Neural crest cell (in vitro differentiated cells): ENCODE measurements at places on chromosomes 3 and 15.

DNA sequence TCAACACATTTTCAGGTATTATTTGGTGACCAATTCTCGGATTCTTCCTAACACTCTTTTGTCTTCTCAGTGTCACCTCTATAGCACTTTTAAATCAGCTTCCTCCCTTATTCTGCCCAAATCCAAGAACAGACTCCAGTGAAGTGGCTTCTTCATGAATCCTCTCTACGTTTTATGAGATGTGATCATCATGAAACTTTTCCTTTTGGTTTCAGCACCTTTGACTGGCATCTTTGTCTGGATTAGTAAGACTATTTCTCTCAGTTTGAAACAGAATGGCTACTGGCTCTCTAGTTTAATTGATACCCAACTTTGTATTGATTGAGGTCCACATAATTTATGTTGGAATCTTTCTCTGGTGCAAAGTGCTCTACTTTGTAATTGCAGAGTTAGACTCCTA lies 45.6 kb downstream of the CMC1 start:
- H3K36me3 ChIP-seq = peaks cover 2% of the 10 kb centered on the region
- no peak overlapping the region for H3K4me3 ChIP-seq
- H3K4me1 ChIP-seq = peaks cover 4% of the 10 kb centered on the region
- no peak for DNase-seq
- no peaks in the 10 kb centered on the region for H3K27me3 ChIP-seq

DNA sequence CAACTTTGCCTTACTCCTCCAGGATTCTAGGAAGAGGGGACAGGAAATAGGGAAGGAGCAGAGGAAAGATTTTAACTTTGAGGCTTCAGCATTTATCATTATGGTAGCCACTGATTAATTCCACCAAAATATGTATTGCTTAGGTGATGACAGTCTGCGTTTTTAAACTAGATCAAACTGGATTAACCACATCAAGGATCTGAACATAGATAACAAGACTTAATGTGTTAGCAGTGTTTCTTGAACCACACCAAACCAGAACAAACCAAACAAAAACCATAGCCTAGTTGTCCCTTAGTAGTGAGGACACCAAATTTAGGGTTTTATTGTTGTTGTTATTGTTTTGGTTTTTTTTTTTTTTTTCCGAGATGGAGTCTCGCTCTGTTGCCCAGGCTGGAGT lies 113.5 kb upstream of the LMOD3 start:
- H3K27ac ChIP-seq = no peak overlapping the region
- peaks cover 17% of the 10 kb centered on the region for H3K4me1 ChIP-seq
- H3K4me3 ChIP-seq = no peak overlapping the region
- DNase-seq = no peak
- peaks cover 5% of the 10 kb centered on the region for H3K36me3 ChIP-seq
- H3K27me3 ChIP-seq = no peaks in the 10 kb centered on the region

GRCh38 chr3:9216736-9217135 lies 32.7 kb downstream of the SRGAP3 start:
- DNase-seq = no peak
- H3K27ac ChIP-seq = peak overlapping the region; percentile 3
- H3K36me3 ChIP-seq = peaks cover 3% of the 10 kb centered on the region
- H3K4me3 ChIP-seq = no peak overlapping the region
- peaks cover 56% of the 10 kb centered on the region for H3K4me1 ChIP-seq

DNA sequence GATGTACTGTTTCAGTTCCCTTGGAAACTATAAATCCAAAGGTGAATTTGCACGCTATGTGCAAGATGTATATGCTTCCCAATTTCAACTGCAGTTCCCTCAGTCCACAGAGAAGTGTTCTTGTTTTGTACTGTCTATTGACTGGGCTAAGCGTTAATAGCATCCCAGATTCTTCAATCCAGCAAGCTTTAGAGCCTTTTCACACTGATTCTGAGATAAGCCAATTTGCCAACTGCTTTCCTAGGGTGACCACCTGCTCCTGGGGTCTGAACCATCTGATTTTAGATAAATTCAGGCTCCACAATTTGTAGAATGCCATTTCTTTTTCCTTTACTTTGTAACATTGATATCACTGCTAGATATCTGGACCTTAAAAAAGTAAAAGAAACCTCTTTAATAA lies 340.1 kb downstream of the PTPRG start:
- H3K36me3 ChIP-seq = no peaks in the 10 kb centered on the region
- peaks cover 8% of the 10 kb centered on the region for H3K4me1 ChIP-seq
- H3K27me3 ChIP-seq = no peaks in the 10 kb centered on the region
- DNase-seq = no peak
- no peak overlapping the region for H3K27ac ChIP-seq

- H3K27me3 ChIP-seq = peaks cover 3% of the 10 kb centered on the region
- H3K27ac ChIP-seq = no peak overlapping the region
- H3K36me3 ChIP-seq = no peaks in the 10 kb centered on the region
- no peak overlapping the region for H3K4me3 ChIP-seq
- peaks cover 15% of the 10 kb centered on the region for H3K4me1 ChIP-seq
- DNase-seq = no peak
These were observed 562 bp downstream of the ADGRG7 start for GRCh38 chr3:100609963-100610362.

GRCh38 chr3:126259411-126260391 lies 79.3 kb upstream of the ALDH1L1 start:
- no peak overlapping the region for H3K4me3 ChIP-seq
- H3K4me1 ChIP-seq = peaks cover 19% of the 10 kb centered on the region
- H3K27ac ChIP-seq = peak overlapping the region; percentile 82
- H3K36me3 ChIP-seq = no peaks in the 10 kb centered on the region
- peak; percentile 36 for DNase-seq

GRCh38 chr3:69072928-69073327 lies 7.2 kb downstream of the UBA3 start:
- H3K27ac ChIP-seq = no peak overlapping the region
- no peak for DNase-seq
- H3K4me1 ChIP-seq = peaks cover 9% of the 10 kb centered on the region
- H3K36me3 ChIP-seq = peaks cover 18% of the 10 kb centered on the region
- no peak overlapping the region for H3K4me3 ChIP-seq

DNA sequence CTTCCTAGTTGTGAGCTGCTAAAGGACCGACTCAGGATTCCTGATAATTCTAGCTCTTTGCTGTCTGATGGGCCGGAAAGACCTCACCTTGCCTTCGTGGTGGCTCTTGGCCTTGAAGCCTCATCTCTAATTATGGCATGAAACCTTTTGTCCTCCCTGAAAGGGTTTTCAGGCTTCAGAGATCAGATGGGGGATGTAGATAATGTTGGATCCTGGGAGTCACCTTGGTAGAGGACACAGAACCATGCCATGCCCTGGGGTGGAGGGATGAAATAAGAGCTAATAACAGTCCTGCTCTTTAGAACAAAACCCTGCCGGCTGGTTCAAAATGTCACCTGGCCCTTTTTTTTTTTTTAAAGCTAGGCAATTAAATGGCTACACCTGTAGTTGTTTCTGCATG lies 50.8 kb upstream of the SYN2 start:
- no peak overlapping the region for H3K4me3 ChIP-seq
- peaks cover 2% of the 10 kb centered on the region for H3K27me3 ChIP-seq
- no peak for DNase-seq

- H3K4me1 ChIP-seq = peaks cover 9% of the 10 kb centered on the region
- DNase-seq = no peak
- no peaks in the 10 kb centered on the region for H3K36me3 ChIP-seq
- no peaks in the 10 kb centered on the region for H3K27me3 ChIP-seq
These were observed 95.7 kb downstream of the VGLL3 start for GRCh38 chr3:86895202-86895601.

DNA sequence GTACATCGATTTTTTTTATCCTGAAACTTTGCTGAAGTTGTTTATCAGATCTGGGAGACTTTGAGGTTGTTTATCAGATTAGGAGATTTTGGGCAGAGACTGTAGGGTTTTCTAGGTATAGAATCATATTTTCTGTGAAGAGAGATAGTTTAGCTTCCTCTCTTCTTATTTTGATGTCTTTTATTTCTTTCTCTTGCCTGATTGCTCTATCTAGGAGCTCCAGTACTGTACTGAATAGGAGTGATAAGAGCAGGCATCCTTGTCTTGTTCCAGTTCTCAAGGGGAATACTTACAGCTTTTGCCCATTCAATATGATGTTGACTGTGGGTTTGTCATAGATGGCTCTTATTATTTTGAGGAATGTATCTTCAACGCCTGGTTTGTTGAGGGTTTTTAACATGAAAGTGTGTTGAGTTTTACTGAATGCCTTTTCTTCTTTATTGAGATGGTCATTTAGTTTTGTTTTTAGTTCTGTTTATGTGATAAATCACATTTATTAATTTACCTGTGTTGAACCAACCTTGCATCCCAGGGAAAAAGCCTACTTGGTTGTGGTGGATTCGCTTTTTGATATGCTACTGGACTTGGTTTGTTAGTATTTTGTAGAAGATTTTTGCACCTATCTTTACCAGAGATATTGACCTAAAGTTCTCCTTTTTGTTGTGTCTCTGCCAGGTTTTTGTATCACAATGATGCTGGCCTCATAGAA lies 14.9 kb upstream of the DNAAF4 start:
- H3K4me1 ChIP-seq = peaks cover 4% of the 10 kb centered on the region
- no peak overlapping the region for H3K27ac ChIP-seq
- no peaks in the 10 kb centered on the region for H3K27me3 ChIP-seq

DNA sequence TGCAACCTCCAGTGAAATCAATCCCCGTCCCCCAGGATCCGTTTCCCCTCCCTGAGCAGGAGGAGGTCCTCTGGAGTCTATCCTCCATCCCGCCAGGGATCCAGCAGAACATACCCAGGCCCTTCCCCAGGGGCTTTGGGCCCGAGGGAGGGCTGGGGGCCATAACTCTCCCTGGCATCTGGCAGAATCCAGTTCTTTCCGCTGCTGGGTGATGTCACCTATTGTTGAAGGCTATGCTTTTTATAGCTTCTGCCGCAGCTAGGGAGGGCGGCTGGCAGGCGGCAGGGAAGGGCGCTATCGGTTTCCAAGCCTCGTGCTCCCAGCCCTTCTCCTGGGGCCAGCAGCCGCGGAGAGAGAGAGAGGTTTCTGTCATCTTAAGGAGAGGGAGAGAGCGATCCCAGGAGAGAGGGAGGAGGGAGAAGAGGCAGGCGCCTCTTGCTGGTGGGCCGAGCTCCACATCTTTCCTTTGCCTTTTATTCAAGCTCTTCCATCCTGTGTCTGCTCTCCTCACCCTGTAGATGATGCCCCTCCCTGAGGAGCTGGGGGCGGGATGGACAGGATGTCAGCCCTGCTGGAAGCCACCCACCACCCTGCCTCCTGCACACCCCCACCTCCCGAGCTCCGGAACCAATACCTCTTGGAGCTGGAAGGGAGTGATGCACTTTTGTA lies 120.1 kb downstream of the ANP32A start:
- no peaks in the 10 kb centered on the region for H3K27me3 ChIP-seq
- peak overlapping the region; percentile 98 for H3K27ac ChIP-seq
- DNase-seq = peak; percentile 16
- peak overlapping the region; percentile 41 for H3K4me3 ChIP-seq
- peaks cover 7% of the 10 kb centered on the region for H3K36me3 ChIP-seq
- peaks cover 16% of the 10 kb centered on the region for H3K4me1 ChIP-seq

GRCh38 chr3:66817951-66818557 lies 180.1 kb upstream of the KBTBD8 start:
- H3K27me3 ChIP-seq = no peaks in the 10 kb centered on the region
- no peaks in the 10 kb centered on the region for H3K36me3 ChIP-seq
- peaks cover 77% of the 10 kb centered on the region for H3K4me1 ChIP-seq
- no peak overlapping the region for H3K4me3 ChIP-seq
- H3K27ac ChIP-seq = no peak overlapping the region

- H3K27me3 ChIP-seq = no peaks in the 10 kb centered on the region
- H3K4me3 ChIP-seq = no peak overlapping the region
- no peaks in the 10 kb centered on the region for H3K36me3 ChIP-seq
- peaks cover 57% of the 10 kb centered on the region for H3K4me1 ChIP-seq
- no peak overlapping the region for H3K27ac ChIP-seq
These were observed 86.6 kb downstream of the LINGO1 start for GRCh38 chr15:77546050-77546501.

- DNase-seq = no peak
- no peaks in the 10 kb centered on the region for H3K36me3 ChIP-seq
- peaks cover 46% of the 10 kb centered on the region for H3K4me1 ChIP-seq
These were observed 169.9 kb downstream of the MECOM start for GRCh38 chr3:169493521-169494141.

DNA sequence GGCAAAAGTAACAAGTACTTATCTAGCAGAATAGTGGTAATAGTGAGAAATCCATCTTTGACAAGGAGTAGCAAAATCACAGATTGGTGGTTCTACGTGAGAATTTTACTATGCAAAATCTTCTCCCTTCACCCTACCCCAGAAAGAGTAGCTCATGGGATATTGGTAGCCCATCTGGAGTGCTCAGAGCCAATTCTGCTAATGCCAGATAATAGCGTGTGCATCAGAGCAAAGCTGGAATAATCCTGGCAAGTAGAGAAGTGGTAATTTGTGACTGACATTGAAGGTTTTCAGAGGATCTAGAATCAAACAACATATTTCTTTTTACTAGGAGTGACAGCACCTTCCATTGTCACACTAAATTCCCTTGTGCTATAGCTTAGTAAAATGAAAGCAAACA lies 192.9 kb downstream of the ZBBX start:
- no peak for DNase-seq
- no peak overlapping the region for H3K27ac ChIP-seq
- H3K4me3 ChIP-seq = no peak overlapping the region
- H3K36me3 ChIP-seq = no peaks in the 10 kb centered on the region

- H3K36me3 ChIP-seq = peaks cover 3% of the 10 kb centered on the region
- no peaks in the 10 kb centered on the region for H3K27me3 ChIP-seq
- peaks cover 26% of the 10 kb centered on the region for H3K4me1 ChIP-seq
- H3K27ac ChIP-seq = peak overlapping the region; percentile 98
- peak; percentile 9 for DNase-seq
These were observed 401 bp downstream of the SEC11A start for GRCh38 chr15:84715441-84716035.

GRCh38 chr3:135213213-135213612 lies 418.2 kb downstream of the EPHB1 start:
- no peaks in the 10 kb centered on the region for H3K27me3 ChIP-seq
- no peak overlapping the region for H3K27ac ChIP-seq
- no peak for DNase-seq
- H3K4me1 ChIP-seq = peaks cover 19% of the 10 kb centered on the region
- H3K36me3 ChIP-seq = no peaks in the 10 kb centered on the region

GRCh38 chr3:99482191-99482590 lies 156.2 kb upstream of the COL8A1 start:
- H3K36me3 ChIP-seq = peaks cover 2% of the 10 kb centered on the region
- DNase-seq = no peak
- H3K27ac ChIP-seq = no peak overlapping the region
- no peaks in the 10 kb centered on the region for H3K27me3 ChIP-seq

DNA sequence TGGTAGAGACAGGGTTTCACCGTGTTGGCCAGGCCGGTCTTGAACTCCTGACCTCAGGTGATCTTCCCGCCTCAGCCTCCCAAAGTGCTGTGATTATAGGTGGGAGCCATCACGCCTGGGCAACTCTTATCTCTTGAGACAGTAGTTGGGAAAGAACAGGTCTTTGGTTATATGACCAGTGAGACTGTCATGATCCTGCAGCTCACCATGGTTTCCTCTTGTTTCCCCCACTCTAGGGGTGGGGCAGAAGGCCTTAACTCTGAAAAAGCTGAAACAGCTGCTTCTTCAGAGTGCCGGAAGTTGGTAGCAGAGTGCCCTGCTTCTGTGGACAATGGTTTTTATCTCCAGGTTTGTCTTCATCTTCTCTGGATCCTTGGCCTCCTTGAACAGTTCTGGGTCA lies 4.7 kb upstream of the TYRO3 start:
- peaks cover 12% of the 10 kb centered on the region for H3K4me1 ChIP-seq
- H3K36me3 ChIP-seq = no peaks in the 10 kb centered on the region
- H3K4me3 ChIP-seq = no peak overlapping the region
- no peak overlapping the region for H3K27ac ChIP-seq

- no peak for DNase-seq
- peak overlapping the region; percentile 95 for H3K4me3 ChIP-seq
- H3K27ac ChIP-seq = no peak overlapping the region
- no peaks in the 10 kb centered on the region for H3K27me3 ChIP-seq
- peaks cover 14% of the 10 kb centered on the region for H3K36me3 ChIP-seq
These were observed 2.5 kb downstream of the TIPARP start for GRCh38 chr3:156676768-156677479.
